T-cell (primary cell): ENCODE measurements at places on chromosomes 11 and 22.

DNA sequence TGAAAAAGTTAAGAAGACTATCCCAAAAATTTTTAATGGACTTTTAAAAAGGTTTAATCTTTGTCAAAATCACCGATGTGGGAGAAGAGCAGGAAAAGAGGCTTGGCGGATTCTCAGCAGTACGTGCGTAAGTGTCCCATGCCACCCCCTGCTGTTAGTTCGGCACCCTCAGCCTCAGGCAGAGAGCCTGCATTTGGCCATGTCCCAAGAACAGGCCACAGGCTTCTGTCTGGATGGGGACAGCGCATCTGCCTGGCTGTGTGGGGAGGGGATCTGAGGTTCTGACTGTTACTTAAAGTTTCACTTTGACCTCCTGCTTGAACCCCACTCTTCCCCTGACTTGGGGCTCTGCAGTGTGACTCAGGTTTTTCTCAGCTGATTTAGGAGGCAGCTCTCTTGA lies 35.3 kb downstream of the EXT2 start:
- DNase-seq, result no peak

DNA sequence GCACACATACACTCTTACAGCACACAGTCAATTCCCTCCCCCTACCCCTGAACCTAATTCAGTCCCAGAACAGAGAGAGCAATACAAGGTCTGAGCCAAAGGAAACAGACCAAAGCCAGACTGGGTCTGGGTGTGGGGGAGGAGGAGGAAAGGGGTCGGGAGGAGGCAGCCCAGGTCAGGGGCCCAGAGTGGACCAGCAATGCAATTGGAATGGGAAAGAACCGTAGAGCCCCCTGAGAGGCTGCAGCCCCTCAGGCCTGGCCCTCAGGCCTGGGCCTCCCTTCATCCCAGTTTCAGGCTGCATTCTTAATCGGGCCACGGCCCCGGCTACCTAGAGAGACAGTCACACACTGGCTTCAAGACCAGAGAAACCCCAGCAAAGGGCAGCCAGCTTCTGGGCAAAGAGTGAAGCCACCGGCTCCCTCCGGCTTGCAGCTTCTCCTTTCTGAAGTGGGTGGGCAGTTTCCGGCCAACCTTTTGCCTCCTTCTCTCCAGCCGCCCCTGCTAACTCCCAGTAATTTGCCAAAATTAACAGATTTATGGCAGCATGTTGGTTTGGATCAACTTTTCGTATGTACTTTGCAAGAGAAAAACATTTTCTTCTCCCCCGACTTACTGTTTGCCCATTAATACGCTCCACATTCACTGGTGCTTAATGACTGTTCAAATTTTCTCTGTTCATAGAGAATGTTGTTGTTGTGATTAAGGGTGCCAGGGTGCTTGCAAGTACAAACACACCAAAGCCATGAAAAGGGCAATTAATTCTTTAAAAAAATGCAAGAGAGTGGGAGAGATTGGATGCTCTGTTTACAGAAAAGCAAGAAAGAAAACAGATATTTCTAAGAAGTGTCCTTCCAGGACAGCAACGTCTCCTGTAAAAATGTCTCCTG lies 488.3 kb downstream of the MN1 start:
- DNase-seq, result no peak

- peak; percentile 24 for DNase-seq
Measured at GRCh38 chr22:46754110-46754799, 8.2 kb upstream of the TBC1D22A start.

DNA sequence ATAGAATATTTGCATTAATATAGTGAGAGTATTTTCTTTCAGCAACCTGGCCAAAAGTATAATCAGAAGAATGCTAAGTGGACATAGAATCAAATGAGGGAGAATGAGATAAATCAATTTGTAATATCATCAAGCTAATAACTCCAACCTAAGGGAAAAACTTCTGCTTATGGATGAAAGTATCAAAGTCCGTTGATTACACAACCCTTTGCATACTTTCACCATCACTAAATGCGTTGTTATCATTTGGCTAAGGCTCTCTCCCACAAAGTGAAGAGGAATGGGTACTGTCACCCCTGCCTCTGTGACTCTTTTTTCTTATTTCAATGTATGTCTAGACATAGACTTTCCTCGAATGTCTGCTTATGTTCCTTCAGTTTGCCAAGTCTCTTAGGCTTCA lies 16.4 kb upstream of the CASP4 start:
- DNase-seq, result no peak

GRCh38 chr11:71501071-71501985 lies 25.7 kb upstream of the KRTAP5-7 start:
- no peak for DNase-seq

DNA sequence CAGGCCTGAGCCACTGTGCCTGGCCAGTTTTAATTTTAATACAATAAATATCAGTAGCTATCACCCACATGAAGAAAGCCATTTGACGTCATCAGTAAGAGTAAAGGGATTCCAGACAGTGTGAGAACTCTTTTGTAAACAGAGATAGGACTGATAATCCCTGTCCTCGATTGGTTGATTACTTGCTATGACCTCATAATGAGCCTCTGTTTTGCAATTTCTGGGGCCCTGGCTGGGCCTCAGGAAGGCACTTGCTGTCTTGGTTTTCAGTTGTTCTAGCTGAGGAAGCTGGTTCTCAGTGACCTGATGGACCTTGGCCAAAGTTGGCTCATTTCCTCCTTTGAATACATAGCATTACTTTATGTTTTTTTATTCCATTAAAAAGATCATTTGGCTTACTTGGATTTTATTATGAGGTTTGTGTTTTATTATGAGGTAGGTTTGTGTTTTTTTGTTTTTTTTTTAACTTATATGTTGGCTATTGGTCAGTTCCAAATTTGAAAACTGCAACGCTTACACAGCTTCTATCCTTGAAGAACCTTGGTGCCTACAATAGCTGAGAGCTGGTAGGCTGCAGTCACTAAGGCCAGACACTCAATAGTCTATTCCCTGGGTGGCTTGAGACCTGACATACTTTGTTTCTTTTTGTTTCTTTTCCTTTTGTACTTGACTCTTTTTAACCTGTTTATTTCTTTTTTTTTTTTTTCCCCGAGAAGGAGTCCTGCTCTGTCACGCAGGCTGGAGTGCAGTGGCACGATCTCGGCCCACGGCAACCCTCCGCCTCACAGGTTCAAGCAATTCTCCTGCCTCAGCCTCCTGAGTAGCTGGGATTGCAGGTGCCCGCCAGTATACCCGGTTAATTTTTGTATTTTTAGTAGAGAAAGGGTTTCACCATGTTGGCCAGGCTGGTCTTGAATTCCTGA lies 20.0 kb downstream of the MARK2 start:
- DNase-seq, result no peak

- no peak for DNase-seq
Measured at GRCh38 chr11:67997475-67997921, 6.4 kb downstream of the UNC93B1 start.

DNA sequence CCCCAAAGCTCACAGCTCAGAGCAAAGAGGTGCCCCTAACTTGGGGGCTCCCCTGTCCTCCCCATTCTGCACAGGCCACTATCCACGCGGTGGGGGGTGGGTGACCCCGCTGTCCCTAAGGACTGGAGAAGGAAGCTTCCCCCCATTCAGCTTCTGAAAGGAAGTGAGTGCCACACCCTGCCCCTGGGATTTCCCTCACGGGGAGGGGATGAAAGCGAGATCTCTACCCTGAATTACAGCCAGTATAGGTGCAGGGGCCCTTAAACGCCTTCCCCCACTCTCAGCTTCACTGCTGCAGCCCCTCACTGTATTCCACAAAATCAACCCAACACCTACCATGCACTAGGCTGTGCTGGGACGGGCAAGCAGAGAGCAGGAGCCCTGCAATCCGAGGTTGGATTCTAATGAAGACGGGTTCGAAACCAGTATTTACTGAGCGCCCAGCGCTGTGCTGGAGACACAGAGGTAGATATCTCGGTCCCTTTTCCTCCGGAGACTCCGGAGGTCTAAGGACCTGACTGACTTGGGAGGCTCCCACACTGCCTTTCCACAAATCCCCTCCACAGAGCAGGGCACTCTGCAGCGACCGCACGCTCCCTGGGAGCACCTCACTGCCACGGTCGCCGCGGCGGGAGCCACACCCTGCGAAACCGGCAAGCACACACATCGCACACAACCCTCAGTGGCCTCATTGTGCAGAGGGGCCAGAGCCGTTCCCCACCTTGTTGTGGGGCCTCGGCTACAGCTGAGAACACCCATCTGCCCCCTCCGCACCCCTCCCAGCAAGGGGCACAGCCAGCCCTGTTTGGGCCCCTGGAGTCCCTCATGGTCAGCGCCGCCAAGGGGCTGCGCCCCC lies 1.8 kb downstream of the AHNAK start:
- peak; percentile 22 for DNase-seq

DNA sequence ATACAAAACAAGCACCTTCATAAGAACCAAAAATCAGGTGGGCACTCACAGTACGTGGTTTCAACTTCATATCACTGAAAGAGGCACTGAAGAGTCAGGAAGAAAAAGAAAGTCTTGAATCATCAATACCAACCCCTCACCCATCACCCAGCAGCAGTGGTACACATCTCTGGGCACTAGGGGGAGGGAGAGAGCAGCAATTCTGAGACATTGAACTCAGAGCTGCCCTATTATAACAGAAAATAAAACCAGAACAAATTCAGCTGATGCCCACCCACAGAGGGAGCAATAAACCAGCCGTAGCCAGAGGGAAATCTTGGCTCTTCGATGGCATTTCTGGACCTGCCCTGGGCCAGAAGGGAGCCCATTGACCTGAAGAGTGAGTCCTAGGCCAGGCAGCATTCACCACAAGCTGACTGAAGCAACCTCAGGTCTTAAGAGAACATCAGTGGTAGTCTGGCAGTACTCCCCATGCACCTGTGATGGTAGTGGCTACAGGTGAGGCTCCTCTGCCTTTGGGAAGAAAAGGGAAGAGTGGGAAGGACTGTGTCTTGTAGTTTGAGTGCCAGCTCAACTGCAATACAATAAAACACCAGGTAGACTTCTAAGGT lies 42.2 kb upstream of the FAM181B start:
- peak; percentile 37 for DNase-seq

DNA sequence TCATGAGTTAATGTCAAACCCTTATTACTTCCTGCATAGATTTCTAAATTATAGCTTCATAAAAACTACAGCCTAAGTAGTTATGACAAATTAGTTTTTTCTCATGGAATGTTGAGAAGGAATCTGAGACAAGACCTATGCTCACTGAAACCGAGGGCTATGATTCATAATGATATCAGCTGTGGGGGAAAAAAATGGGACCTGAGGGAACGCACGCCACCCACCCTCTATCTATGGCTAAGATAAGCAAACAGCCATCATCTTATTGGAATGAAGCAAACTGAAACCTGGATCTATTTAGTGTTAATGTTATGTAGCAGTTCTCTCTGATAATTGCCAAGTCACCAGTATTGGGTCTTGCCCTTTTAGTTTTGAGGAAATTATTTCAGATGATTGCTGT lies 906.9 kb upstream of the RAG2 start:
- no peak for DNase-seq

GRCh38 chr22:28230671-28231070 lies 311.6 kb upstream of the PITPNB start:
- no peak for DNase-seq

- no peak for DNase-seq
Measured at GRCh38 chr11:78438298-78438975, 20.8 kb upstream of the GAB2 start.

GRCh38 chr11:67506426-67507051 lies 1.4 kb upstream of the PITPNM1 start:
- no peak for DNase-seq

DNA sequence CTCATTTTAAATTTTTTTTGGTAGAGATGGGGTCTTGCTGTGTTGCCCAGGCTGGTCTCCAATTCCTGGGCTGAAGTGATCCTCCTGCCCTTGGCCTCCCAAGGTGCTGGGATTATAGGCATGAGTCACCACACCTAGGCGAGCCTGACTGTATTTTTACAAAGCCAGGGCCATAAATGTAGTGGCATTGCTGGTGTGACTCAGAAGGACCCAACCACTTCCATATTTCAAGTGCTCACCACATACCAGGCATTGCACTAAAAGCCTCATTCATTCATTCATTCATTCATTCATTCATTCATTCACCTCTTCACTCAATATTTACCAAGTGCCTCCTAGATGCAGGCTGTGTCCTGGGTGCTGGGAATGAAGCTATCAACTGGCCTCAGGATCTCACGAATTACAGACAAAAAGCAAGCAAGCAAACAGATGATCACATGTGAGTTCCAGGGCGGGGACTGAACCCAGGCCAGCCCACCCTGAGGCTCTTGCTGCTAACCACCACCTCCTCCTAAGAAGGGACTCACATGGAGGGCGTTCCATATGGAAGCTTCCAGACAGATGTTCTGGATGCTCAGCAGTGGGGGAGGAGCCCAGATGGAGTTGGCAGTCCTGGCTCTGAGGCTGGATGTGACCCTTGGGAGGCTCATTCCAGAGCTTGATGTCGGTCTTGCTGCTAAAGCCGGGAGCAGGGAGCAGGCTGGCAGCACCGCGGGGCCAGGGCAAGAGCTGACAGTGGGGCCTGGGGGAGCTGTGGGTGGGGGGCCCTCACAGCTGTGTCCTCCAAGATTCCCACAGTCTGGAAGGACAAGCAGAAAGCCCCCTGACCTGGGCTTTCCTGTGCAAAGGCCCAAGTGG lies 158.8 kb downstream of the CTTN start:
- DNase-seq, result no peak

DNA sequence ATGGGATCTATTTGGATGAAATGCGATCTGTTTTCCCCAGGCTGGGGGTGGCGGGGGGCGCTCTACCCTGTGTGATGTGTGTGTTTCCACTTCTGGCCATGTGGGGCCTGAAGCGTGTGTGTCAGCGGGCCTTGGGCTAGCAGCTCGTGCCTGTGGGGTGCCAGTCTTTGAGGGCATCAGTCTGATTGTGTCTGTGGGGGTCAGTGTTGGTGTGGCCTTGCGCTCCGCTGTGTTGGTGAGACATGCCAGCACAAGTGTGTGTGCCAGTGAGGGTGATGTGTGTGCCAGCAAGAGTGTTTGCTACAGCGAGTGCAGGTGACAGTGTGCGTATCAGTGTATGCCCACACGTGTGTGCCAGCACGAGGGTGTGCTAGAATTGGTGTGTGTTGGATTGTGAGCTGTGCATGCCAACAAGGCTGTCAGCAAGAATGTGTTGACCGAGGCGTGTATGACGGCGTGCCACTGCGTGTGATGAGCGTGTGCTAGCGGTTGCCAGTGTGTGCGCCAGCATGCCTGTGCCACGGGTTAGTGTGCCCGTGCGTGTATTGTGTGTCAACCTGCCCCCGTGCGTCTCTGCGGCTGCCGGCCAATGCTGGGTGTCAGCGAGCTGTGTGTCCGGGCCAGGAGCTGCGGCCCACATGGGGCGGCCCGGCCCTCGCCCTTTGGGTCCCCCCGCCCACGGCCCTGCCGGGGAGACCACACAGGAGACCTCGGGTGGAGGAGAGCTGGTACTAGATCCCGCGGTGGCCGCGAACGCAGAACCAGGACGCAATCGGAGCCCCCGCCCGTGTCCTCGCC lies 519 bp downstream of the ARRB1 start:
- DNase-seq, result peak; percentile 25

DNA sequence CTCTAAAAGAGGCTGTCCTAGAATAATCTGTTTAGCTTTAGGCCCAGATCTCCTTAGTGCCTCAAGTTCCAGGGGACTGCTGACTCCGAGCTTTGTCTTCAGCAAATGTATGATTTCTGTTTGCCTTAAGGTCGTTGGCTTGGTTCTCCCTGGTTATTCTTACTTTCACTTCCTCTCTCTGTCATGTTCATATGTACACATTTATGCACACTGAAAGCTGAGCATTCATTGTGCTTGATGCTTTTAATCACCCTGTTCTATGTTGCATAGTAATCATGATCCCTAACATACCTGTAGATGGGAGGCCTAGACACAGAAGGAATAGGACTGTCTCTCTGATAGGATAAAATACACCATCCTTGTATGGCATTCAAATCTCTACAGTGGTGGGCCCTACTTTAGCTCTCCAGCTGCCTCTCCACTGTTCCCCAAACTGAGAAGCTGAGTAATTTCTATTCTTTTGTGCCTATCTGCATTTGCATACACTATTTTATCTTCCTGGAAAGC lies 7.2 kb downstream of the PPFIBP2 start:
- no peak for DNase-seq
